ENCODE measurements at places on chromosomes 5 and 9.
A peak's percentile ranks its signal among the peaks of the same experiment; 100 is the strongest.

DNA sequence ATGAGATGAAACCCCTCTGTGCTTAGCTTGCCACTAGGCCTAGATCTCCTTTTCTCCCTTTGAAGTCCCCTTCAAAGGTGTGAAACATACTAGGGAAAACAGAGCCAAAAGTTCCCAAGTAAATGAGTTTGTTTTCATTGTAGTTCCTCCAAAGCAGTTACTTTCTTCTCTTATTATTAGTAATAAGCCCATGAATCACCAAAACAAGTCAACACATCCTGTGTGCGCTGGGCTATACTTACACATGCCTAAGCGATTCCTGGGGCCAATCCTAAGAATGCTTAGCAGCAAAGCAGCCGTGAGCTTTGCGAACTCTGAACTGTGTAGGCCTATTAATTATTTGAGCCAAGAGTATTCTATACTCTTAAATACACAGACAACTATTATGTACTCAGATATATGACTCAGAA is 7.6 kb downstream of the ENC1 start:
- DNase-seq, result no peak

DNA sequence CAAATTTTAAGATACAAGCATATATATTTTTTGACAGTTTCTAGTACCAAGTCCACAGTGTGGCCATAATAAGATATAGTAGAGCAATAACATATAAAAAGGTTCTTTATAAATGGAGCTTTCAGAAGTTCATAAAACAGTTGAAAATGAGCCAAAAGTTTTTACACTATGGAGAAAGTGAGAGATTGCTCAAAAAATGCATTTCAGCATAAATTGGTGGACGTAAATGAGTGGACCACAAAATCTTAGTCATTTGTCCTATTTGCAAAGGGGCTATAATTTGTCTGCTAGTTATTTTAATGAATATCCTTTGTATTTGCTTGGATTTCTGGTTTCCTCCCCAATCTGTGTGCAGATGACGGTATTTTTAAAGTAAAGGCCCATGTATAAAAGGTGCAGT is 159.4 kb upstream of the DAP start:
- no peak for DNase-seq

GRCh38 chr5:9020996-9021395 is 524.9 kb downstream of the SEMA5A start:
- DNase-seq, result no peak

DNA sequence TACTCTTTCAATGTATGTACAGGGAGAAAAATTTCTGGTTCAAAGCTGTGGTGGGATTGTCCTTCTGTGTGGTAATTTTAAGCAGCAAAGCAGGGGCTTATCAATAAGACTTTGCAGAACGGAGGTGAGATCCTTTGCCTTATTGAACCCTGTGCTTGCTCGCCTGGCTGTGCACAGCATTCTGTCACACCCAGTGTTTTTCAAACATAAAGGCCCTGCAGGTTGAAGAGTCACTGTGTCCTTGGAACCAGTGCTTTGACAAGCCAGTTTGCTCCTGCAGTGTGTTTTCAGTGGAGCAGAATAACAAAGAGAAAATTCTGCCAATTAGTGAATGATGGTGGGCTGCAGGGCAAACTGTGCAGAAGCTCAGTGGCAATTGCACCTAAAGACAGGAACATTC is 236.7 kb upstream of the PCSK5 start:
- no peak for DNase-seq

DNA sequence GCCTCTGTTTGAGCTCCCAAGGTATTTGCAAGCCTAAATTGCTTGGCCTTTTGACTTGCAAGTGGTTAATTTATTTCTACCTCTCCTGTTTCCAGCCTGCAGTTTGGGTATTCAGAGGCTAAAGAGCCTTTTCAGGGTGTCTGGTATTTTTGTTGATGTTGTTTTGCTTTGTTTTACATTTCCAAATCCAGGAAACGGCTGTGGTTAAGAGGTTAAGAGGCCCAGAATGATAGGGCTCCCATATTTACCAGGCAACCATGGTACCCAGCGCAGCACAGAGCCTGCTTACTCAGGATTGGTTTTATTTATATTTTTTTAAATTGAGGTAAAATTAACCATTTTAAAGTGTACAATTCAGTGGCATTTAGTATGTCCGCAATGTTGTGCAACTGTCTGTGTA is 92.1 kb downstream of the PDZD2 start:
- peak; percentile 50 for DNase-seq

GRCh38 chr9:98372077-98372836 is 116.8 kb upstream of the TBC1D2 start:
- DNase-seq, result no peak

DNA sequence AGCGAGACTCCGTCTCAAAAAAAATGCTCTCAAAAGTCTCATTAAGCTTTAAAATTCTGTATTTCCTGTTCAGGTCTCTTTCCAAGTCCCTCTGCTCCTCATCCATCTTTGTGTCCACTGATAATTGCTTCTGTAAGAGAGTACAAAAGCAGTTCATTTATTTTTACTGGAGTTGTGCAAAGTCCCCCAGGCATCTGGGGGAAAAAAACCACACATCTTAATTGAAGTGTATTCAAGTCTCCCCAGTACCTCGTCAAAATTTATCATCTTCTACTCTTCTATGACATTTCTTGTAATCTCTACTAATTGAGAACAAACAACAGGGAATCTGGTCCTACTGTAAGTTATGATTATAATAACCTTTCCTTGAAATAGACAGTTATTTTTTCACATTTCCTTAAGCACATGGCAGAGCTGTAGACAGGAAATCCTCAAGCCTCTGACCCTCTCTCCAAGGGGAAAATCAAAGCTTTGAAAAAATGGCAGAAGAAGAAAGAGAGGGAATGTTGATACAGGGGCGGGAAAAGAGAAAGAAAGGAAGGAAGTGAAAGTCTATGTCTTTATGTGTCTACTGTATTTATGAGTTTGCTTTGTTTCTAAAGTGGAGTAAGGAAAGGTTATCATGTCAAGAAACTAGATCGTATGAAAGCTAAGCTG is 51.5 kb downstream of the RAI14 start:
- DNase-seq, result no peak
